ENCODE measurements at places on chromosomes 5 and 9. TPM values are rescaled to one million over a fixed set of nuclear protein-coding genes. Genes with fewer than 3 reads are reported as not detected.

SMIM23 gene
- not detected for total RNA-seq

SHISAL2B gene
- not detected for total RNA-seq

LSM11 gene
- 2.0 TPM for total RNA-seq

SPINK6 gene
- total RNA-seq = 2.9 TPM

NPDC1 gene
- 26.6 TPM for total RNA-seq

LCN15 gene
- not detected for total RNA-seq

CTXN3 gene
- total RNA-seq = 0.24 TPM

RABEPK gene
- 15.0 TPM for total RNA-seq

SLC6A18 gene
- not detected for total RNA-seq

GALNT12 gene
- 16.6 TPM for total RNA-seq

Data from esophagus mucosa (tissue), 1 donor.